Regular cardiac myocyte (primary cell): ENCODE measurements at places on chromosomes 4 and X. TPM values are rescaled to one million over a fixed set of nuclear protein-coding genes. Genes with fewer than 3 reads are reported as not detected.

TEX13D gene
- not detected in 2 replicates for total RNA-seq

F11 gene
- not detected in 2 replicates for total RNA-seq

CT47B1 gene
- total RNA-seq, result not detected in 2 replicates

HEPH gene
- total RNA-seq, result 17.3 and 50.5 TPM in 2 replicates

LNX1 gene
- total RNA-seq, result 1.2 and 3.7 TPM in 2 replicates

APELA gene
- not detected in 2 replicates for total RNA-seq

MAGEB3 gene
- not detected in 2 replicates for total RNA-seq

ATP11C gene
- total RNA-seq, result 51.3 and 56.4 TPM in 2 replicates

RTL5 gene
- 2.0 and 3.3 TPM in 2 replicates for total RNA-seq

CSN3 gene
- total RNA-seq, result not detected in 2 replicates

HPSE gene
- total RNA-seq, result 0.56 and 0.58 TPM in 2 replicates
